ENCODE measurements at places on chromosomes 2 and 18. TPM values are rescaled to one million over a fixed set of nuclear protein-coding genes. Genes with fewer than 3 reads are reported as not detected.

GALR1 gene
- total RNA-seq: not detected

GRCh38 chr18:48862678-48863270 is 88.0 kb downstream of the SMAD7 start:
- no peak for DNase-seq

GRCh38 chr2:109231428-109231827 is 102.4 kb downstream of the SH3RF3 start:
- DNase-seq: no peak

GRCh38 chr2:230525682-230526081 is 109.7 kb downstream of the SP100 start:
- DNase-seq: no peak

- no peak for DNase-seq
Measured at GRCh38 chr2:189516546-189516945, 64.0 kb downstream of the SLC40A1 start.

- peak; percentile 83 for DNase-seq
Measured at GRCh38 chr2:9975328-9975727, 23.8 kb downstream of the GRHL1 start.

ATIC gene
- total RNA-seq: 29.4 TPM

DUSP19 gene
- 1.4 TPM for total RNA-seq

Data from IMR-90 (cell line).